ENCODE measurements at places on chromosomes 5 and 9.

DNA sequence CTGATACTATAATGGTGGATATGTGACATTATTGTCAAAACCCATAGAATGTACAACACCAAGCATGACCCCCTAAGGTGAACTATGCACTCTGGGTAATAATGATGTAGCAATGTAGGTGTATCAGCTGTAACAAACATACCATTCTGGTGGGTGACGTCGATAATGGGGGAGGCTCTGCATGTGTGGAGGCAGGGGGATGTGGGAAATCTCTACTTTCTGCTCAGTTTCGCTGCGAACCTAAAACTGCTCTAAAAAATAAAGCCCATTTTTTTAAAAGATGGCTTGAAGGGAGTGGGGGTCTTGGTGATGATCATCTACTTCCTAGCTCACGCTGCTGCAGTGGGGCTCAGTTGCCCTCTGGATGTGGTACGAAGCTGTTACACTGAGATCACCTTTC, 51.1 kb downstream of the RASGEF1C start:
- no peak for DNase-seq

GRCh38 chr5:139979943-139980342, 63.2 kb downstream of the NRG2 start:
- DNase-seq: no peak

DNA sequence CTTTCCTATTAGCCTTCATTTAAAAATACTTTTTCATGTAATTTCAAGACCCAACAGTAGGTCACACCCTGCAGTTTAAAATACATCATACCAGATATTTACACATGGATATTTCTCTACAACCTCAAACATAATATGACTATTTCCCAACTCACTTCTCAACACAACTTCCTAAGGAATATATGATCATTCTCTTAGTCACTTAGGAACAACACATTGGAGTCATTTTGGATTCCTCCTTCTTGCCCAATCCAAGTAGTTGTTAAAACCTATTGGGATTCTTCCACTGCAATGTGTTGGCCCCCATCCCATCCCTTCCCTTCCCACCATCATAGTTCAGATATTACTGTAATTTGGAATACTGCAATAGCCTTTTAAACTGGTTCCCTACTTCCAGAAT, 145.5 kb downstream of the DCP2 start:
- no peak for DNase-seq

GRCh38 chr9:18906656-18907395, 126.2 kb downstream of the SAXO1 start:
- DNase-seq: no peak

All from immature natural killer cell (primary cell).